Stomach (tissue), 19 donors: ENCODE measurements at places on chromosomes 4 and X. TPM values are rescaled to one million over a fixed set of nuclear protein-coding genes. Genes with fewer than 3 reads are reported as not detected.

Gene TMEM31
- not detected for total RNA-seq

Gene MEPE
- total RNA-seq, result not detected

Gene AVPR2
- not detected for total RNA-seq

Gene NHSL2
- total RNA-seq, result 6.4 TPM

GRCh38 chrX:55312655-55313054 is 47.9 kb upstream of the PAGE3 start:
- no peaks in the 10 kb centered on the region for H3K4me1 ChIP-seq
- no peaks in the 10 kb centered on the region for H3K36me3 ChIP-seq
- H3K27me3 ChIP-seq, result no peaks in the 10 kb centered on the region
- no peak overlapping the region for H3K4me3 ChIP-seq

DNA sequence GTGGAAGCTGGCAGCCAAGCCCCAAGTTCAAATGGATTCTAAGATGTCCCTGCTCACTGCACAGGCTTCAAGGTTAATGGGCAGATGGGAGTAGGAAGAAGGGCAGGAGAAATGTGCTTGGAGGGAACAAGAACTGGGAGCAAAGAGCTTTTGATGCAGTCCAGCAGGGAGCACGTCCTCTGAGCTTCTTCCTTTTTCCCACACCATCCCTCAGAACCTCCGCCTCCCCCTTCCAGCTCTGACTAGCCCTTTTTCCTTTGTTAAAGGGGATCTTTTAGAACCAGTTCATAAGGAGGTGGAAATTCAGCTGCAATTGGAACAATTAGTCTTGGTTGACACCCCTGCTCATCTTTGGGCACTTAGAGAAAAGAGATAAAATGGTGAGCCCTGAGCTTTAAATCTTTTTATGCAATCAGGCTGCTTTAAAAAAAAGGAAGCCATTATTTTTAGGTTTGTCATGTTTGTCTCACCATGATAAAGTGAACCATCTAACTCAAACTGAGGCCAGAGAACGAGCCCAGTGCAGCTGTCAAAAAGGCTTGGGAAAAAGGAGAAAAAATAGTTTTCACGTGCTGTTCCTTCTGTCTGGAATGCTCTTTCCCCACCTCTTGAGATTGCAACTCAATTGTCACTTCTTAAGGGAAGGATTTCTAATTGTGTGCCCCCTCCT is 135.8 kb upstream of the IL1RAPL2 start:
- no peaks in the 10 kb centered on the region for H3K36me3 ChIP-seq
- no peak for DNase-seq
- H3K4me3 ChIP-seq, result no peak overlapping the region
- no peaks in the 10 kb centered on the region for H3K27me3 ChIP-seq

Gene PFKFB1
- total RNA-seq, result not detected

DNA sequence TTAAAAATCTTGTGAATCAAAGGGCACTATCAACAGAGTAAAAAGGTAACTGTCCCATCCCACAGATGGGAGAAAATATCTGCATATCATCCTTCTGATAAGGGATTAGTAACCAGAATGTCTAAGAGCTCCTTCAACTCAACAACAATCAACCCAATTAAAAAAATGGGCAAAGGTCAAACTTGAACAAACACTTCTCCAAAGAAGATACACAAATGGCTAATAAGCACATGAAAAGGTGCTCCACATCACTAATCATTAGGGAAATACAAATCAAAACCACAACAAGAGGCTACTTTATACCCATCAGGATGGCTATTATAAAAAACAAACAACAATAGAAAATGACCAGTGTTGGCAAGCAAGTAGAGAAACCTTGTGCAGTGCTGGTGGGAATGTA is 43.3 kb downstream of the TMEM165 start:
- peak overlapping the region; percentile 79 for H3K27ac ChIP-seq
- H3K4me1 ChIP-seq, result peaks cover 17% of the 10 kb centered on the region
- peaks cover 68% of the 10 kb centered on the region for H3K36me3 ChIP-seq
- H3K27me3 ChIP-seq, result no peaks in the 10 kb centered on the region
- H3K4me3 ChIP-seq, result no peak overlapping the region
- no peak for DNase-seq

GRCh38 chrX:113421432-113421831 is 580.8 kb upstream of the AMOT start:
- no peak overlapping the region for H3K27ac ChIP-seq
- no peaks in the 10 kb centered on the region for H3K4me1 ChIP-seq
- H3K4me3 ChIP-seq, result no peak overlapping the region
- no peaks in the 10 kb centered on the region for H3K27me3 ChIP-seq
- no peak for DNase-seq
- H3K36me3 ChIP-seq, result no peaks in the 10 kb centered on the region

- H3K4me3 ChIP-seq, result no peak overlapping the region
- peak; percentile 81 for DNase-seq
- no peaks in the 10 kb centered on the region for H3K36me3 ChIP-seq
- H3K27ac ChIP-seq, result no peak overlapping the region
These were observed 3.4 kb upstream of the AVPR2 start for GRCh38 chrX:153900831-153901752.

GRCh38 chrX:93673056-93673868 is at the start of gene NAP1L3:
Gene NAP1L3 (minus strand): TSS chrX:93673578. CDS start chrX:93673304, 274 bp downstream.
- H3K36me3 ChIP-seq, result no peaks in the 10 kb centered on the region
- H3K27ac ChIP-seq, result peak within 1 kb of the TSS; percentile 47
- peak; percentile 44 for DNase-seq
- no peaks in the 10 kb centered on the region for H3K4me1 ChIP-seq

Gene SLC34A2
- 35.7 TPM for total RNA-seq

GRCh38 chrX:19739683-19740082 is 147.7 kb downstream of the SH3KBP1 start:
- H3K4me1 ChIP-seq, result no peaks in the 10 kb centered on the region
- no peaks in the 10 kb centered on the region for H3K36me3 ChIP-seq
- H3K27me3 ChIP-seq, result peaks cover 4% of the 10 kb centered on the region
- H3K4me3 ChIP-seq, result no peak overlapping the region

Gene AWAT2
- not detected for total RNA-seq

DNA sequence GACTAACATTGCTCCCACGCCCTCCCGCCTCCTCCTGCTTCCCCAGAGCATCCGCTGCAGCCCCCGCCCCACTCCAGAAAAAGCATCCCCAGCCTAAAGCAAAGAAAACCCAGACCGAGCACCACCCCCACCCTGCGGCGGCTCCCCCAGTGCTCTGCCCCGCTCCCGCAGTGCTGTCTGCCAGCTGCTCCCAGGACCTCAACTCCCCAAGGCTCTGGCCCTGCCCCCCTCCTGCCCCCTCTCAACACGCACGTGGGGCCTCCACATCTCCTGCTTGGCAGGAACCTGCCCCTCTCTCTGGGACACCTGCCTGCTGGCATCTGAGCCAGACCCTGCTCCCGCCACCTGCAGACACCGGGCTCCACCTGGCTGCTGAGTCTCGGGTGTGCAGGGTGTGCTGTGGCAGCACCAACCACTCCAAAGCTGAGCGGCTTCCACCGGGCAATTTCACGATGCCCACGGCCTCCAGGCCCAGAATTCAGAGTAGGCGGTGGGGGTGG is 79.4 kb downstream of the FAM53A start:
- no peaks in the 10 kb centered on the region for H3K27me3 ChIP-seq
- no peaks in the 10 kb centered on the region for H3K4me1 ChIP-seq
- H3K27ac ChIP-seq, result no peak overlapping the region
- peak overlapping the region; percentile 13 for H3K4me3 ChIP-seq
- DNase-seq, result peak; percentile 58

- no peak overlapping the region for H3K4me3 ChIP-seq
- no peak overlapping the region for H3K27ac ChIP-seq
- no peaks in the 10 kb centered on the region for H3K36me3 ChIP-seq
These were observed 305.4 kb downstream of the MAPK10 start for GRCh38 chr4:86054286-86055032.

Gene EFHC2
- total RNA-seq, result 2.6 TPM

Gene YIPF7
- total RNA-seq, result not detected

DNA sequence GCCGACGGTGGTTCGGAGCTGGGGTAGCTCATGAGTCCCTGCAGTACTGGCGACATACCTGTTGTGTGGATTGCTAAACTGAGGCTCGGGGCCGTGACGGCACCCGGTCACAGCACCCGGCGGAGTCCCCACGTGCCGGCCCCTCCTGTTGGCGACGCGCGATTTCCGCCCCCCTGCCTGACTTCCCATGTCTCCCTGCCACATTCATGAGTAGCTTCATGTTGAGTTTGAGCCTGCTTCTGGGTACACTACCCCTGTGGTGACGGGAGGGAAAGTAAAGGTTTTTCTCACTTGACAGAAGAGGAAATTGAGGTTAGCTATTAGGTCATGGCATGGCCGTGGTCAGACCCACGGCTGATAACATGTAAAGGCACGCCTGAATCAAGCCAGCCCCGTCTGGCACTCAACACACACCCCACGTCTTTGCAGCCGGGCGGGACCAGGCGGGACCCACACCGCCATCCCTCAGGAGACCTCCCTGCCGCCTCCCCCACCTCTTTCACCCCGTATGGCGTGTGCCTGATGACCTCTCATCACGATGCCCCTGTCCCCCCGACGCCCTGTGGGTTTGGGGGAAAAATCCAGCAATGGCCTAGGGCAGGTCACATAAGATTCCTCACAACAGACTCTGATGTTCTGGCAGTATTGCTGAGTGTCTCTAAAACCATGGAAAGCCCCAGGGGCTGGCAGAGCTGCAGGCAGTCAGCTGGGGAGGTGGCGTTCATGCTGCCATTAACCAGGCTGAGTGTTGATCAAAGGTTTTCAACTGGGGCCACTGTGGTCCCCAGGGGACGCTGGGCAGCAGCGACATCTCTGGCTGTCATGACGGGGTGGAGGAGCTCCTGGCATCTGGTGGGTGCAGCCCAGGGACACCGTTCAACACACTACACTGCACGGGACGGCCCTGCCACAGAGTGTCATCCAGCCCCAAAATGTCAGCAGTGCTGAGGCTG is 29.2 kb downstream of the P2RY8 start:
- DNase-seq, result no peak
- no peaks in the 10 kb centered on the region for H3K36me3 ChIP-seq
- H3K4me3 ChIP-seq, result no peak overlapping the region
